Urinary bladder (tissue), 4 donors: ENCODE measurements at places on chromosomes 2 and 18.

GRCh38 chr2:67716895-67717396, 319.8 kb downstream of the ETAA1 start:
- DNase-seq = no peak

GRCh38 chr2:58098254-58099095, 51.9 kb downstream of the VRK2 start:
- DNase-seq = no peak

GRCh38 chr2:110858993-110859701, 126.8 kb downstream of the ACOXL start:
- DNase-seq = no peak

- no peak for DNase-seq
Observed at GRCh38 chr18:70037431-70038061, 89.9 kb upstream of the CD226 start.

DNA sequence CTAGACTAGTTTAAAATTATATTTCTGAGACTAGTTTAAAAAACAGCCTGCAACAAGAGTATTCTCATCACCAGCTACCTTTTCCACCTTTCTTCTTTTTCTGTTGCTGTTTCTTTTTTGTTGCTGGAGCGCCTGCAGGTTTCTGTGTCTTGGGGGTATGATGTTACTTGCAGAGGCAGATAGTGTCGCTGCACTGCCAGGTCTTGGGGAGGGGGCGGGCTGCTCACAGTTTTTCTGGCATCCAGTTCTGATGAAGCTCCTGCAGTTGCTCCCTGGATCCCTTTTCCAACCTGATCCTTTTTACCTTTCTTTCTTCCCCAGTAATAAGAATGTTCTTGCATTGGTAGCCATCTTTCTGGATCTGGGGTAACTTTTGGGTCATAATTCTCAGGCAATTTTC, 8.0 kb upstream of the C18orf32 start:
- no peak for DNase-seq

GRCh38 chr2:165074884-165075283, 119.6 kb upstream of the SLC38A11 start:
- DNase-seq = no peak

- no peak for DNase-seq
Observed at GRCh38 chr2:1170241-1170640, 219.6 kb downstream of the SNTG2 start.

DNA sequence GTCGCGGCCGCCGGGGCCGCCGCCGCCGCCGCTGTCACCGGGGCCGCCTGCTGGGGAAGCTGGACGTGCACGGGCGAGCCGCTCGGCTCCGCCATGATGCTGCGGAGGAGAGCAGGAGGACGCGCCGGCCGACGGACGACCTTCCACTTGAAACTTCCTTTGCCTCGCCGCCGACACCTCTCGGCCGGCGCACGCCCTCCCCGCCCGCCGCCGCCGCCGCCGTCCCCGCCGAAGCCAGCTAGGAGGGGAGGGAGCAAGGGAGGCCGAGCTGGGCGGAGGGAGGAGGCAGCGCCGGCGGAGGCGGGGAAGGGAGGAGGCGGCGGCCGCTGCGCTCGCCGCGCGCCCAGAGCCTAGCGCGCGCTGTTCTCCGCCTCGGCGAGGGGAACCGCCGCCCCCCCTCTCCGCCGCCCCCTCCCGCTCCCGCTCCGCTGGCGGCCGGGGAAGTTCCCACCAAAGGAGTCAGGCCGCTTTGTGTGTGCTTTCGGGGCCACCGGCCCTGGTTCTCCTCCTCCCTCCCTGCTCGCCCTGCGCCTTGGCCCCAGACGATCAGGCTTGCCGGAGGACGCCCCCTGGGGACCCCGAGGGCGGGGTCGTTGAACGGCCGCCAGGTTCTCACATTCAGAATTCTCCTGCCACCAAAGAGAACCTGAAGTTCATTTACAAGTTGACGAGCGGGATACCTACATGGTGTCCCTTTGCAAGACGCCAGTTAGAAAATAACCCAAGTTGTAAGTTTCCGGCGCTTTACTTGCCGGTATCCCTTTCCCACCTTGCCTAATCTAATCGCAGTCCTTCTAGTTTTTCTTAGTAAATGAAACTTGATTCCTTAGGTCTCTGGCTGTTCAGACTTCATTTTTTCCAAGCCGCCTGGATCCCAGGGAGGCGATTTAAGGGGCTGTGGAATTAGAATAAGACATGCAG, at the start of gene STK39:
Gene STK39 (minus strand): TSS at position 255 of the 921 bp plus-strand sequence. CDS start 160 bp downstream, at position 95.
- DNase-seq = peak; percentile 55

DNA sequence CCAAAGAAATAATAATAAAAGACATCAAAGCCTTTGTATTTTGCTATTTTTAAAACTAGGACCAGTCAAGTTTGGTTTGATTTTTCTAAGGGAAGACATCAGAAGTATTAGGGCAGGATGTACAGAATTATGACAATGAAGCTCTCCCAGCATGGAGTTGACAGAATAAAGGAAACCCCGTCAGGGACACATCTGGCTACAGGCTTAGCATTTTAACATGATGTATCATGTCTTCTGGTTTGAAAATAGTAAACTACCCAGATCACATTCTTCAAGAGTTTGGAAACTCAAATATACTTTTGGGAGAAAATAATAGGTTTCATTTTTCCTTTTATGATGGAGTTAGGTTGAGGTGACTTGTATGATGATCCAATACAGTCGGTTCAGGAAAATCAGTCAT, 552.0 kb upstream of the CDH2 start:
- DNase-seq = no peak

DNA sequence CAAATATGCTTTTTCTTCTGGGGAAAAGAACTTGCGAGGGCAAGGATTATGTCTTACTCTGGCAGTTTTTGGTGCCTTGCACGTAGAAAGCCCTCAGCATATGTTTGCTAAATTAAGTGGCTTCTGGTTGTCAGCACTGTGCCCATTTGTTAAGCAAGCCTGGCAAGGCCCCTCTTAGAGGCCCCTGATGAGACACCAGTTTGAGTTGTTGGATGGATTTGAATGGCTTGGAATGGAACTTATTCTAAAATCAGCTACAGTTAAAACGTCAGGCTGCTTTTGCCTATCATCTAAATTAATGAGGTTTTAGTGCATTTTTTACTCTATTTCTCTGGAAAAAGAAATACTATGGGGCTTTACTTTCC, 28.2 kb downstream of the TMEM182 start:
- DNase-seq = no peak

DNA sequence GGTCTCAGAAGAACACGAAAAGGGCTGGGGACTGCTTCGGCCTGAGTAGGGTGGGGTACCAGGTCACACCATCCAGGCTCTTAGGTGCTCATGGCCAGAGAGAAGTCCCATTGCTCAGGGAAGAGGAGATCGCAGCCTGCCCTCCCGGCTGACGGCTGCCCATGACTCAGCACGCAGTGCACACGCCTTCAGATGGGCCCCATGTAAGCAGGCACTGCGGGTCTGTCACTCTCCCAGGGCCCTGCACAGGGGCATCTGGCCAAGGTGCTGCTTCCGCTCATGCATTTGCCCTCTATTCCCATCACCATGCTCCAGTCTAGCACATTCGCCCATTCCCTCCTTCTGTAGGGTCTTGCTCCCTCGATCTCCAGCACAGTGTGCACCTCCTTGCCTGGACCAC, 34.7 kb downstream of the SFXN5 start:
- DNase-seq = no peak

DNA sequence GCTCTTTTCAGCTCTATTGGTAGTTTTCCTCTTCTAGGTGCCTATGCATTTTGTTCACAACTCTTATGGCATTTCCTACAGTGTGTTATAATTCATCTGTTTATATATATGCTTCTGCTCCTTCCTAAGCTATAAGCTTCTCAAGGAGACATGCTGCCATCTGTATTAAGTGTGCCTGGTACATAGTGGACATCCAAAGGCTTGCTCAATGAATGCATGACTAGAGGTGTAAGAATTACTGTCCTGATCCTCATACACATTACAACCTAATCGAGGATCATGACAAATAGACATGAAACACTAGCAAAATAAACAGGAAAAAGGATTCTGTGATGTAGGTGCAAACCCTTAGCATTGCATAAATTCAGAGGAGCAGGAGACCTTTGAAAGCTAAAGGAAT, 50.2 kb downstream of the CDC42EP3 start:
- no peak for DNase-seq

DNA sequence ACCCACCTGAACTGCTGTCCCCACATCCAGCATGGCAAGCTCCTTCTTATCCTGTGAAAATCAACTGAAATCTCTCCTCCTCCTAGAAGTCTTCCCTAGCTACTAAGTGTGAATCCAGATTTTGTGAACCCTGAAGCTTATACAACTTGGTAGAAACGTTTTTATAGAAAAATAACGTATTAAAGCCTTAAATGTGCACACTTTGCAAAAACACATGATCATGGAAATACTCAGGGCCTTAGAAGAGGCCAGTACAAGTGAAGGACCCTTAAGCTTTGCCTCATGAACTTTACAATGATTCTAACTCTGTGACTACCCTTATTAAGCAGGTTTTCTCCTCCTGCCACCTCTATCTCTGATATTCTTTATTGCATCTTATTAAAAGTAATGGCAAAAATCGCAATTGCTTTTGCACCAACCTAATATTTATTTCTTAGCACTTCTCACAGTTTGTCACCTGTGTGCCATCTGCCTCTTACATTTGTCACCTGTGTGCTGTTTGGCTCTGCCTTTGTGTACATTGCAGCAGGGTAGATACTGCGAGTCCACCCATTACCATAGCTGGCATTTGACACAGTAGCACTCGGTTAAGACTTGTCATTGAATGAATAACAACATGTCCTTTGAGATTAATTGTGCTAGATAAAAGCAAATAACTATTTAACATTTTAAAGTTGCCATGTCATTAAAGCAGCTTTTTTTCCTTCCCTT, 42.2 kb downstream of the FRZB start:
- DNase-seq = no peak

- no peak for DNase-seq
Observed at GRCh38 chr2:4110273-4110672, 406.9 kb downstream of the DCDC2C start.

DNA sequence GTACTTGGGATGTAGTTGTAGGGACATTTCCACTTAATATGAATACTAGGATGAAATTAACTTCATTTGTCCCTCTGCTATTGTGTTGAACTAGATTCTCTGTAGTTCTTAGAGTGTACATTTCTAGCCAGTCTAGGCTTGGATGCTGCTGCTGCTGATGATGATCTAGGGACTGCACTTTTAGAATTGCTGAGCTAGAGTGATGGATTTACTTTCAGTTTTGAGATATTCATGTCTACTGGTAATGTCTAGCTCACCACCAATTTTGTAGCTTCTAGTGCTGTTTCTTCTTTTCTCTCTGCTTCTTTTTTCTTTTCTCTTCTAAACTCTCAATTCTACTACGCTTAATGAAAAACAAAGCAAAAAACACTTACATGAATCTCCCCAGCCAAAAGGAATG, 49.4 kb downstream of the MRPS9 start:
- no peak for DNase-seq

GRCh38 chr2:75055820-75056675, 97.6 kb downstream of the POLE4 start:
- no peak for DNase-seq
